Spleen (tissue), 13 donors: ENCODE measurements at places on chromosomes 7 and 10. TPM values are rescaled to one million over a fixed set of nuclear protein-coding genes. Genes with fewer than 3 reads are reported as not detected.

VAX1 gene
- total RNA-seq = not detected

TFR2 gene
- 1.9 TPM for total RNA-seq

SAMD9 gene
- total RNA-seq = 44.8 TPM

GSDME gene
- 5.3 TPM for total RNA-seq

SORBS1 gene
- total RNA-seq = 14.0 TPM

OR2A5 gene
- total RNA-seq = not detected

GPR146 gene
- 7.9 TPM for total RNA-seq

THSD7A gene
- 8.7 TPM for total RNA-seq

SPAG6 gene
- not detected for total RNA-seq

DNAJB12 gene
- total RNA-seq = 43.3 TPM

EGR2 gene
- 16.1 TPM for total RNA-seq

MUC3A gene
- 0.34 TPM for total RNA-seq

NUTM2B gene
- total RNA-seq = 1.3 TPM

PNLIPRP3 gene
- not detected for total RNA-seq

GDF10 gene
- not detected for total RNA-seq

CDH23 gene
- 8.4 TPM for total RNA-seq

ELMO1 gene
- 263 TPM for total RNA-seq

HTR7 gene
- total RNA-seq = 0.73 TPM

SFTPD gene
- not detected for total RNA-seq

TSPAN33 gene
- total RNA-seq = 38.2 TPM

CCL26 gene
- not detected for total RNA-seq

CLCN1 gene
- total RNA-seq = 0.33 TPM

ALOX5 gene
- 87.2 TPM for total RNA-seq

BAZ1B gene
- 56.4 TPM for total RNA-seq

LIPM gene
- total RNA-seq = not detected

RNF133 gene
- total RNA-seq = 0.60 TPM

CHN2 gene
- total RNA-seq = 45.2 TPM

FBXL13 gene
- total RNA-seq = 6.6 TPM

CCDC3 gene
- 24.7 TPM for total RNA-seq

CYP26C1 gene
- total RNA-seq = 0.51 TPM

VWC2 gene
- total RNA-seq = not detected

NRCAM gene
- total RNA-seq = 30.9 TPM

HKDC1 gene
- not detected for total RNA-seq

CPXM2 gene
- total RNA-seq = 24.2 TPM

MYL10 gene
- not detected for total RNA-seq

DRGX gene
- not detected for total RNA-seq

WEE2 gene
- total RNA-seq = not detected

TMEM213 gene
- not detected for total RNA-seq

HOXA4 gene
- 3.9 TPM for total RNA-seq

KLF14 gene
- 1.0 TPM for total RNA-seq

ZNF273 gene
- total RNA-seq = 6.7 TPM

ADGRA1 gene
- total RNA-seq = not detected

SHTN1 gene
- total RNA-seq = 26.1 TPM

KCP gene
- 0.84 TPM for total RNA-seq

ATOH7 gene
- not detected for total RNA-seq

ABLIM1 gene
- total RNA-seq = 40.0 TPM

ADCYAP1R1 gene
- 1.0 TPM for total RNA-seq

MALSU1 gene
- total RNA-seq = 36.2 TPM

HOXA6 gene
- total RNA-seq = 0.91 TPM

PRLHR gene
- not detected for total RNA-seq

CUZD1 gene
- total RNA-seq = 1.6 TPM

FAM25A gene
- total RNA-seq = not detected

CASP2 gene
- total RNA-seq = 32.7 TPM

KAZALD1 gene
- total RNA-seq = 64.9 TPM

SPDYE6 gene
- not detected for total RNA-seq
